NAMALWA (cell line): ENCODE measurements at places on chromosomes 3 and 15.

DNA sequence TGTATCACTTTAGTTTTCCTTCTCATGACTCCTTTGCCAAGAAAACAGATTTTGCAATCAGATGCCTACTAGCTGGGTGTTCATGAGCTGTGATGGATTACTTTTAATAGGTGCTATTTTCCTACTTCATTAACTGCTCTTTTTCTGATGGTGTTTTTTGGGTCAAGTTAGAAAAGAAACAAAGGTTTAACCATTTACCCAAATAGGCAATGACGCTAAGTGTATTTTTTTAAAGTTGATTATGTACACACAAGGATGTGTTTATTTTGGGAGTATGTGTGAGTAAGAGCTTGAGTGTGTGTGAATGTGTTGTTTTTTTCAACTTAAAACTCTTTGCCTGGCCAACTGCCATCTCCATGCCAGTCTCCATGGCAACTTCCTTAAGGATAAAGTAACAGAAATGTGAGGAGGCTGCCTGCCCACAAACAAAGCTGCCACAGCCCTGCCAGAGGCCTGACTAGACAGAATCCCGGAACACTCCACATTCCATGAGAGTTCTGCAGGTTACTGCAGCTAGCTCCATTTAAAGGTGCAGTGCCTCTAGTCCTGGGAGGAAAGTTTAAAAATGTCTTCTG lies 215.6 kb upstream of the RBMS3 start:
- DNase-seq: no peak

DNA sequence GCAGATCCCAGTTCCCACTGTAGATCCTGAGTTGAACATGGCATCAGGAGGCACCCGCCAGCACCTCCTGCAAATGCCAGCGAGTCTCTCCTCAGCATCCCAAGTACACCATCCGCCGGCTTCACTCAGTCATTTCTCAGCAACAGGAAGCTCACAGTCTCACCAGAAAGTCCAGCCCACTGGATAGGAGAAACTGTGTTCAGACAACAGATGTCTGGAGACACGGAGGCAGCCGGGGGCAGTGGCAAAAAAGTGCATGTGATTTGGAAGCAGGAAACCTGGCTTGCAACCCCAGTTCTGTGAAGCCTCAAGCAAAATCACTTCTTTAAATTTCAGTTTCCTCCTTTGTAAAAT lies 68.7 kb downstream of the SRGAP3 start:
- DNase-seq: no peak

DNA sequence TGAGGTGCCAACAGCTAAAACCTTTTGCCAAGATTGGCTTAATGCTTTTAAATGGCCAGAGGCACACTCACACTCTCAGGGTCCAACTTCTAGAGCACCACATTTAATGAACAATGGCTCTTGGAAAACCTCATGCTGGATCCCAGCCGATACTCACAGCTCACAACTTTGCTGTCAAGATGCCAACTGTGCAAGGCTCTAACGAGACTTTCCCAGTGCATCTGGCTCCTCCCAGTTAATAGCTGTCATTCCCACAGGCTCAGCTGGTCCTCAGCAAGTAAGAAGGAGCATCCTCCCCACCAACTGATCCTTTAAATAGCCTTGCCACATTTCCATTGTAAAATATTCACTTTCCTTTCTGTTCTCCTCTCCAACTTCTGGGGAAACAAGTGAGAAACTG lies 20.3 kb upstream of the FRMD4B start:
- DNase-seq: no peak

- DNase-seq: no peak
Observed at GRCh38 chr15:42359985-42360384, 684 bp downstream of the CAPN3 start.

DNA sequence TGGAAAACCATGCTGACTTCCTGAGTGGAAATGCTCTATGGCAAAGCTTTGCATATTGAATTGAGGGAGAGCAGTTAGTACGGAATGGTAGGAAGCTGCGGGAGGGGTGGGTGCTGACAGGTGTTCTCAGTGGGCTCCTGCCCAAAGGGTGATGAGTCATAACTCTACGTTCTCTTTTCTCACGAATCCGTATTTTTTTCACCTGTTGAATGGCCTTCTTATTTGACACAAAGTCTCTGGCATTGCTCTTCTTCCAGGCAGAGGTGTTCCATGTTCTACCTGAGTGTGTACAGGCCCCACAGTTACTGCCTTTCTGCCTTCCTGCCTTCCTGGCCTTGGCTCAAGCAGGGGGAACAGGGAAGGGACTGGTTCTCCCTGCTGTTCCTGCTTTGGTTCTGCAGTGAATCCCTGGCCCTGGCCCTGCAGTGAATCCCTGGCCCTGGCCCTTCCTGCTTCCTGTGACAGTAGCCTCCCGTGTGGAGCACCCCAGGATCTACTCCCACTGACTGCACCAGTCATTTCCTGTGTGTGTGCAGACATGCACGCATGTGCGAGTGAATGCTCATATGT lies 31.9 kb downstream of the TRAK1 start:
- DNase-seq: no peak

GRCh38 chr15:29632671-29633406 lies 189.4 kb downstream of the TJP1 start:
- DNase-seq: no peak

DNA sequence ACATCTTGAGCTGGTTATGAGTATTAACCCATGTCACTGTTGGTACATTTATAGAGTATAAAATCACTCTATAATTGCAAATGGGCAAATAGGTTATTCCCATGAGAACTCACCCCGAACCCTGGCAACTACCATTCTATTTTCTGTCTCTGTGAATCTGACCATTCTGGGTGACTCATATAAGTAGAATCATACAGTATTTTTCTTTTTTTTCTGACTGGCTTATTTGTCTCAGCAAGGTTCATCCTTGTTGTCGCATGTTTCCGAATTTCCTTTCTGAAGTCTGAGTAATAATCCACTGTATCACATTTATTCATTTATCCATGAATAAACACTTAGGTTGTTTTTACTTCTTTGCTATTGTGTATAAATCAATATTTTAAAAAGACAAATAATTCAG lies 59.9 kb upstream of the CHRM5 start:
- no peak for DNase-seq
